Activated CD4-positive, alpha-beta T cell treated with anti-CD3 and anti-CD28 coated beads, Interleukin-2, amount 10 ng/mL, durations not matched to agents 7 days and 5 days (primary cell): ENCODE measurements at places on chromosomes 2 and 18. TPM values are rescaled to one million over a fixed set of nuclear protein-coding genes. Genes with fewer than 3 reads are reported as not detected.
A peak's percentile ranks its signal among the peaks of the same experiment; 100 is the strongest.

DNA sequence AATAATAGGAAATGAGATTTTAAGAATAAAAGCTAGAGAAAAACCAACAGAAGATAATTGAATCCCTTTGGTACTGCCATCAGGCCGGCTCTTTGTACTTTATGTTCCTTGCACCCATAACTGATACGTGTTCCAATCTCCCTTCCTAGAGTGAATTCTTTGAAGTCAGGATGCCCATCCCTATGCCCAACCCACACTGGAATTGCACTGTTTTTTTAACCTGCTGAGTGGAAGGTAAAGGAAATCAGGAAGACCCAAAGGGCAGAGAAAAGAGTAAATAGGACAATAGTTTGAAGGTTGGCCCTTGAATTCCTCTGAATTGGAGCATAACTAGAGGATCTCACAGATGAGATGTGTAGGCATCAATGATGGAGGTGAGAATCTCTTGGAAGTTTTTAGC is 4.4 kb upstream of the ATG16L1 start:
- peaks cover 10% of the 10 kb centered on the region for H3K36me3 ChIP-seq
- H3K27me3 ChIP-seq, result no peaks in the 10 kb centered on the region
- peaks cover 61% of the 10 kb centered on the region for H3K4me1 ChIP-seq
- no peak for DNase-seq

- H3K4me1 ChIP-seq, result peaks cover 46% of the 10 kb centered on the region
- H3K4me3 ChIP-seq, result no peak overlapping the region
- no peaks in the 10 kb centered on the region for H3K27me3 ChIP-seq
- H3K36me3 ChIP-seq, result peaks cover 56% of the 10 kb centered on the region
- no peak overlapping the region for H3K27ac ChIP-seq
- DNase-seq, result no peak
Measured at GRCh38 chr2:84964406-84965191, 6.4 kb upstream of the KCMF1 start.

- peaks cover 32% of the 10 kb centered on the region for H3K4me1 ChIP-seq
- peaks cover 1% of the 10 kb centered on the region for H3K36me3 ChIP-seq
- H3K4me3 ChIP-seq, result peak overlapping the region; percentile 70
- no peak for DNase-seq
- peaks cover 66% of the 10 kb centered on the region for H3K27me3 ChIP-seq
Measured at GRCh38 chr2:207766697-207767460, 2.8 kb downstream of the FZD5 start.

DNA sequence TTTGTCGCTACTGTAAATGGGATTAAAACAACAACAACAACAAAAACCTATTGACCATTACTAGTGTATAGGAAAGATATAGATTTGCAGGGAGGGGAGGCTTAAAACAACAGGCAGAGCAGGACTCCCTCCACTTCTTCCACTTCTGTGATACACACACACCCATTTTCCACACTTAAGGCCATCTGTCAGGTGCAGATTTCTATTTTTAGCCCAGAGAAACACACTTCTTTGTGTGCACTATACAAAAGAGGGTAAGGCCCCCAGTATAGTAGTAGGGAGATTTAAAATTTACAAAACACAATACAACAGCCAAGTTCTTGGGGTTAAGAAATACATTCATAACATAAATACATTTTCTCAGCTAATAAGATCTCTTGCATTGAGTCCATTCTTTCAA is 22.4 kb downstream of the PTPN2 start:
- H3K4me1 ChIP-seq, result peaks cover 61% of the 10 kb centered on the region
- H3K27me3 ChIP-seq, result no peaks in the 10 kb centered on the region
- H3K27ac ChIP-seq, result no peak overlapping the region
- DNase-seq, result no peak
- peaks cover 18% of the 10 kb centered on the region for H3K36me3 ChIP-seq
- H3K4me3 ChIP-seq, result no peak overlapping the region

DNA sequence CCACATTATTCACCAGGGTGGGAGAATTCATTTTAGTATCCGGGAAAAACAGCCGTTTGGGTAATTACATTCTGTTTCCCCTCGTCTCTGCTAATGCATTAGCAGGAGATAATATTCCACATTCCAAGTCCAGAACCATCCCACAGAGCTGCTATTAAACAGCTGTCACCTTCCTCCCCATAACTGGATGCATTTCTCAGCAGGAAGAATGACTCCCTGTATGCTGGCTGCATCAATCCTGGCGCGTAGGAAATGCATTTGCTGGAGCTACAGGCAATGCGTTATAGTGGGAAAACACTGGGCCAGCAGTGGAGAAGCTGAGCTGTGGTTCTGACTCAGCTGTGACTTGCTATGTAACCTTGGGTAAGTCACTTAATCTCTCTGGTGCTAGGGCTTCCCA is 246.0 kb downstream of the CLIP4 start:
- H3K27ac ChIP-seq, result no peak overlapping the region
- H3K4me1 ChIP-seq, result no peaks in the 10 kb centered on the region
- H3K4me3 ChIP-seq, result no peak overlapping the region
- no peaks in the 10 kb centered on the region for H3K36me3 ChIP-seq

DNA sequence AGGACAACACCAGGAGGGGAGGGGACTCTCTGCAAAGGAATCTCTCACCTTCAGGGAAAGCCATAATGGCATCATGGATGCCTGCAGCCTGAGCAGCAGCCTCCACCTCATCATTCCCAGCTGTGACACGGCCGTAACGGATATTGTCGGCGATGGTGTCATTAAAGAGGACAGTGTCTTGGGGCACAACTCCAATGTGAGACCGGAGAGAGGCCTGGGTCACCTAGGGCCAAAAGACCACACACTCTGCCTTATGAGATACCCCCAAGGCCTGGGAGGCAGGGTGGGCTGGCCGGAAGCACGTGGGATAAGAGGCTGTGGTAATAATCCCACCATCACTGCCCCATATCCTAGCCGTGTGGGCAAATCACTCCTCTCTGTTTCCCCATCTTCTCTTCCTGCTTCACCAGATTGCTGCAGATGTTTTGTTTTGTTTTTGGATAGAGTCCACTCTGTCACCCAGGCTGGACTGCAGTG is 4.3 kb downstream of the ZFAND2B start:
- H3K27me3 ChIP-seq, result no peaks in the 10 kb centered on the region
- peaks cover 58% of the 10 kb centered on the region for H3K4me1 ChIP-seq
- peak overlapping the region; percentile 94 for H3K27ac ChIP-seq
- H3K4me3 ChIP-seq, result no peak overlapping the region

DNA sequence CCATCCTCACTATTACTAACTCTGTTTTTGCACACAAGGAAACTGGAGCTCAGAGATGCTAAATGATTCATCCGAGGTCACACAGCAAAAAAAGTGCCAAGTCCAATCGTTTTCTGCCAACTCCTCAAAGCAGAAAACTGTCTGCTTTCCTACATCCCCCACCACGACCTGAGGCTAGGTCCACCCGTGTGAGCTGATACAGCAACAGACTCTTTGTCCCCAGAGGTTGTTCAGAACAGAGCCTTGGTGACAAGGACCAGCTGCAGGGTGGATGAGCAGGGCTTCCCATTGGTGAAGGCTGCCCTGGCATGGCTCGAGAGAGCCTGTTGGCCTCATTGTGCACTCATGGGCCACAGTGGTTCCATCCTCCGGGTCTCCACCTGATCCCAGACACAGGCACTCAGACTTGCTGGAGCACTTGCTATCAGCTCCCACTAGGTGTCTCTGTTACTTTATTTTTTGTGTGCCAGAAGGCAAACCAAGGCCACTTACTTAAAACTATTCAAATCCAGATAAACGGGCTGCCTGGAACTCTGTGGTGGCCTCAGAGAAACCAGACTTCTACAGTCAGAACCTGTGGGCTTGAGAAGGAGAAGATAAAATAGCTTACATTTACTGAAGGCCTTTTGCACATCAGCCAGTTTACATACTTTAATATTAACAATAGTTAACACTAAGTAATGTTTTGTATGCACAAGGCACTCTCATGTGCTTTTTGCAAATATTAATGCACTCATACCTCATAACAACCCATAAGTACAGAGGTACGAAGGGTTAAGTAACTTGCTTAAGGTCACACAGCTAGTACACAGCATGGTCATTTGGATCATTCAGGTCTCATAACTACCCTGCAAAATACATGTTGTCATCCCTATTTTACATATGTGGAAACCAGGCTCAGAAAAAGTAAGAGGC is 62.9 kb upstream of the CTIF start:
- no peaks in the 10 kb centered on the region for H3K36me3 ChIP-seq
- no peak overlapping the region for H3K27ac ChIP-seq
- peak; percentile 47 for DNase-seq
- H3K4me3 ChIP-seq, result no peak overlapping the region

- peaks cover 96% of the 10 kb centered on the region for H3K4me1 ChIP-seq
- no peaks in the 10 kb centered on the region for H3K27me3 ChIP-seq
- peaks cover 81% of the 10 kb centered on the region for H3K36me3 ChIP-seq
- peak overlapping the region; percentile 53 for H3K4me3 ChIP-seq
- DNase-seq, result no peak
- peak overlapping the region; percentile 88 for H3K27ac ChIP-seq
Measured at GRCh38 chr18:77108001-77108692, 24.4 kb downstream of the MBP start.

DNA sequence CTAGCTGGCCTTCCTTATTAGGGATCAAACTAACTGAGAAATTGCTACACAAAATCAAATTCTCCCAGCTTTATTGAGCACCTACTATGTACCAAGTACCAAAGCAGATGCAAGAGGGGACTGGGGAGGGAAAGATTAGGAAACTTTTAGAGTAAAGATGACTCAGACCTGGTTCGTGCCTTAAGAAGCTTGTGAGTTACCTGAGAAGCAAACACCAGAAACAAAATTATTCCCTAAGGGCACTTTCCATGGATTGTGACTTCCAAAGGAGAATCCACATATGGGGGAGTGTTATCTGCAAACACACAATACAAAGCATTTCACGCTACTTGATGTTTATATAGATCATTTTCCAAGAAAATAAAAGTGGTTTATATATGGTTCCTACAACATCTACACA is 326.9 kb upstream of the HNRNPA3 start:
- no peaks in the 10 kb centered on the region for H3K4me1 ChIP-seq
- no peaks in the 10 kb centered on the region for H3K36me3 ChIP-seq
- H3K4me3 ChIP-seq, result no peak overlapping the region
- H3K27me3 ChIP-seq, result peaks cover 2% of the 10 kb centered on the region

- no peak overlapping the region for H3K4me3 ChIP-seq
- H3K27ac ChIP-seq, result no peak overlapping the region
- DNase-seq, result no peak
- no peaks in the 10 kb centered on the region for H3K4me1 ChIP-seq
Measured at GRCh38 chr2:237482485-237482884, 4.6 kb upstream of the MLPH start.

DNA sequence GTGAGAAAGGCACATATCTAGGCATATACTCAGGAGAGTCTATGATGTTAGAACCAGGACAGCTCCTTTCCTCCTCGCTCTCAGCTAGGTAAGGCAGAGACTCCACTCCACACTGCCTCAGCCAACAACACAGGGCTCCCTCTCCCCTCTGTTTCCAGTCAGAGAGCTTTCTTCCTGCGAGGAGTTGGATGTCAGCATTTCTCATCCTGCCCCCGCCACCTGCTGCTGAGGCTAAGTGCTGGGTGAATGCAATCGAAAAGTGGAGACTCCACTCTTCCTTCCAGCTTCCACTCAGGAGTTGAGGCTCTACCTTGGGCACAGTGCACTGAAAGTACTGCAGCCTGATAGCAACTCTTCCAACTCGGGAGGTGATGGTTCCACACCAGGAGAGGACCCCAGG is 177.2 kb upstream of the RAB6C start:
- no peaks in the 10 kb centered on the region for H3K36me3 ChIP-seq
- H3K4me1 ChIP-seq, result no peaks in the 10 kb centered on the region
- no peak overlapping the region for H3K27ac ChIP-seq
- H3K27me3 ChIP-seq, result peaks cover 7% of the 10 kb centered on the region

DNA sequence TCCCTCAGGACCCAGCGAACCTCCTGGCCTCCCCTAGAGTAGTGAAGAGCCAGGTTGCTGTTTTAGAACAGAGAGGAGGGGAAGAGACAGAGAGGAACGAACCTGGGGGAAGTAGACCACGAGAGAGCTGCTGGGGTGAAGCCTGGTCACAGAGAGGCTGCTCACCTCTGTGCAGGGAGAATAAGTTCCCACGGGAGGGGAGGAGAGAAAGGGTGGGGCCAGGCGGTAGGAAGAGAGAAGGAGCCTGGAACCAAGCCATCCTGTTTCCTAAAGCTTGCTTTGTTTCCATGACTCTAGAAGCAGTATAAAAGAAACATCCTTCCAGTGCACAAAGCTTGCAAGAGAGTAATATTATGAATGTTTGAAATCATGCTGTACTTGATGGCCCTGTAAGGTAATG is 147.9 kb downstream of the MYT1L start:
- H3K27ac ChIP-seq, result no peak overlapping the region
- no peaks in the 10 kb centered on the region for H3K36me3 ChIP-seq
- H3K4me1 ChIP-seq, result no peaks in the 10 kb centered on the region

DNA sequence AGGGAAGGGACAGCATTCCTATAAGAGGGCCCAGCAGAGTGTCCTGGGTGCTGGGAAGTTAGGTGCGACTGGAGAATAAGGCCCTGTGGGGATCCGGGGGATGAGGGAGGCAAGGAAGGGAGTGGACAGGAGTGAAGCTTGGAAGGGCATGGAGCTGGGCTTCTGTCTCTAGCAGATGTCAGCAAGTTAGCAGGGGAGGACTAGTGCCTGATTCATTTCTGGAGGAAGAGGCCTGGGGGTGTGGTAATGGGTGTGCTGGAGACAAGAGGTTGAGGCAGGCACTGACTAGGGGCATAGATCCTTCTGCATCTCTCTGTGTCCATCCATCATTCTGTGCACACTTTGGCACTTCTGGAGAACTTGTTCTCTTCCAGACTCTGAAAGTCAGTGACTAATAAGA is 134.7 kb downstream of the ACOXL start:
- peaks cover 10% of the 10 kb centered on the region for H3K36me3 ChIP-seq
- H3K4me1 ChIP-seq, result peaks cover 58% of the 10 kb centered on the region
- H3K27me3 ChIP-seq, result peaks cover 12% of the 10 kb centered on the region
- peak overlapping the region; percentile 47 for H3K27ac ChIP-seq
- no peak overlapping the region for H3K4me3 ChIP-seq

GRCh38 chr2:529424-529823 is 147.8 kb downstream of the TMEM18 start:
- no peak overlapping the region for H3K4me3 ChIP-seq
- no peak overlapping the region for H3K27ac ChIP-seq
- H3K36me3 ChIP-seq, result no peaks in the 10 kb centered on the region
- DNase-seq, result no peak
- H3K27me3 ChIP-seq, result peaks cover 10% of the 10 kb centered on the region
- H3K4me1 ChIP-seq, result no peaks in the 10 kb centered on the region

NOP58 gene
- 104 TPM for total RNA-seq

CNOT9 gene
- total RNA-seq, result 80.9 TPM

UGT1A8 gene
- not detected for total RNA-seq

MC5R gene
- total RNA-seq, result not detected

GKN2 gene
- total RNA-seq, result not detected

KANSL3 gene
- 52.4 TPM for total RNA-seq

NOSTRIN gene
- total RNA-seq, result not detected

RUFY4 gene
- 2.7 TPM for total RNA-seq
